ENCODE measurements at places on chromosomes 5 and 9.

DNA sequence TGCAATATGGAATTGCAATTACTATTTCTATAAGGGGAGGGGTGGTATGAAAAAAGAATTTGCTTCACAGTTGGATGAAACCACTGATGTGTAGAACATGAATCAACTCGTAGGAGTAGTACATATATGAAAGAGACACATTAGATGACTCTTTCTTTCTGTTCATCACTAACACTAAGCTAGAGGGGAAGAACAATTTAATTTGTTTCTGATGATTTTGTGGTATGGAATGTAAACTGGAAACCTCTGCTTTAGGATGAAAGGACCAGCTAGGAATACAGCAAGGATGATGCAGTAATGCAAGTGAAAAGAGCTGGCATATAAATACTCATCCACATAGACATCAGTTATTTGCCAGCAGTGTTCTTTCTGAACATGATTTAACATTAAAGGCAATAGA lies 113.4 kb downstream of the PAPPA start:
- DNase-seq: peak; percentile 83

DNA sequence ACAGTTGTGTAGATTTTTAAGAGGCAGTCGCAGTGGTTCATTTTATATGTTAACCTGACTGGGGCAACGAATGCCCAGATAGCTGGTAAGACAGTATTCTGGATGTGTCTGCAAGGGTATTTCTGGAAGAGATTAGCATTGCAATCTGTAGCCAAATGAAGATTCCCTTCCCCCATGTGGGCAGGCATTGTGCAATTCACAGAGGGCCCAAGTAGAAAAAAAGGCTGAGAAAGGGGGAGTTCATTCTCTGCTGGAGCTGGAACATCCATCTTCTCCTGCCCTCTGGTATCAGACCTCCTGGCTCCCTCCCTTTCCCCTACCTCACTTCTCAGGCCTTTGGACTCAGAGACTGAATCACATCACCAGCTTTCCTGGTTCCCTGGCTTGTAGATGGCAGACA lies 70.6 kb downstream of the TENT4A start:
- DNase-seq: no peak

DNA sequence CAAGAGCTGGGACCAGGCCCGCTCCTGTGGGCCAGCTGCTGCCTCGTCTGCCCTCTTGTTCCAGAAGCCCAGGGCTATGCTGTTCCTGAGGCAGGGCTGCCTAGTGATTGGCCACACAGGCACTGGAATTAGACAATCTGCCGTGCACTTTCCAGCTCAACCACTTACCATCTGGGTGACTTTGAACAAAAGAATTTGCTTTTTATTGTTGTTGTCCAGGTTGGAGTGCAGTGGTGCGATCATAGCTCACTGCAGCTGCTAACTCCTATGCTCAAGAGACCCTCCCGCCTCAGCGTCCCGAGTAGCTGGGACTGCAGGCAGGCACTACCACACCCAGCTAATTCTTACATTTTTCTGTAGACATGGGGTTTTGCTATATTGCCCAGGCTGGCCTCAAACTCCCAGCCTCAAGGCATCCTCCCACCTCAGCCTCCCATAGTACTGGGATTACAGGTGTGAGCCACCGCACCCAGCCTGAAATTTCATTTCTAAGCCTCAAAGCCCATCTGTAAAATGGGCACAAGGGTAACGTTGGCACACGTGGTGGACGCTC lies 1.2 kb upstream of the NEK6 start:
- DNase-seq: peak; percentile 86

GRCh38 chr9:71514344-71514975 lies 253.9 kb downstream of the CEMIP2 start:
- no peak for DNase-seq

DNA sequence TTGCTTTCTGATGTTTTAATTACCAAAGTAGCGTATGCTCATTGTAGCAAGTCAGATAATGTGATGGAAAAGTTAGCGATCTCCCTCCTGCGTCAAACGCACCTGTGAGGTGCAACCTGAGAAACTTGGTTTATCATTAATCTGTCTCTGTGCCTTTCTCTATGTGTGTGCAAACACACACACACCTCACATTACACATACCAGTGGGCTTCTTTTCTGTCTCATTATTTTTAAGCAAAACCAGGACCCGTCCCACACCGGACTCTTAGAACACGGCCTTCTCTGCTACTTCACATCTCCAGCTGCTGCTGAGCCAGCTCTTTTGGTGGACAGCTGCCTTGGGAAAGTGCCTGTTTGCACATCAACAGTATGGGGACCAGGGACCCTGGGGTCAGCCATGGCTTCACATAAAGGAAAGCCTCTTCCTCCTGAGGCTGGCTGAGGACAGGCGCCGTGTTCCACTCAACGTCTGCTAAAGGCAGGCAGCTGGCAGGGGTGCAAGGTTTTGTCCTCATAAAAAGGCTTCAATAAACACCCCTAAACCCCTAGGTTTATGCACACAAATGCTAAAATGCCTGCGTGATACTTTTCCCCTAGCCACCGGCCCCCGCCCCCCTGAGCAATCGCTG lies 44.2 kb downstream of the MRPL36 start:
- DNase-seq: no peak
